Ureter (tissue), 1 donor: ENCODE measurements at places on chromosomes 13 and 19. TPM values are rescaled to one million over a fixed set of nuclear protein-coding genes. Genes with fewer than 3 reads are reported as not detected.

FCER2 gene
- not detected for total RNA-seq

PEAK3 gene
- 0.99 TPM for total RNA-seq

DNA sequence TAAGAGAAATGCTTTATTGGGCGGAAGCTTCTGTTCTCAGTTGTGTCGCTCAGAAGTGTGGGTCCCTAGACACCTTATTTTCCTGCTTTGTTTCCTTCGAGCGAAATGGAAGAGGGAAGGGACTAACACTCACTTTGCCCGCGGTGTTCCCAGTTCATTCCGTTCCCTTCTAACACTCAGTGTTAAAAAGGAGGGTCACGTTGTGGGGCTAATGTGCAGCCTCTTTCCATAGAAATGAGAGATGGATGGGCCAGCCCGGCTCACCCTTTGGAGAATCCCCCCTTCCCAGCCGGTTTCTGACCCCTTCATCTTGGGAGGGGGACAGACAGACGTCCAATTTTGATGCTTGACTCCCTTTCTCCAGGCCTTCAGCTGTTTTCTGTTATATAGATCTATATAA is 2.3 kb downstream of the ATP11A start:
- no peak for DNase-seq

GRCh38 chr13:100561599-100562204 is 26.9 kb downstream of the GGACT start:
- DNase-seq, result no peak
